Cerebellar nuclear complex (tissue), 1 donor: ENCODE measurements at places on chromosomes 1 and 21.

GRCh38 chr1:84013708-84014107 lies 14.8 kb upstream of the TTLL7 start:
- DNase-seq, result no peak

DNA sequence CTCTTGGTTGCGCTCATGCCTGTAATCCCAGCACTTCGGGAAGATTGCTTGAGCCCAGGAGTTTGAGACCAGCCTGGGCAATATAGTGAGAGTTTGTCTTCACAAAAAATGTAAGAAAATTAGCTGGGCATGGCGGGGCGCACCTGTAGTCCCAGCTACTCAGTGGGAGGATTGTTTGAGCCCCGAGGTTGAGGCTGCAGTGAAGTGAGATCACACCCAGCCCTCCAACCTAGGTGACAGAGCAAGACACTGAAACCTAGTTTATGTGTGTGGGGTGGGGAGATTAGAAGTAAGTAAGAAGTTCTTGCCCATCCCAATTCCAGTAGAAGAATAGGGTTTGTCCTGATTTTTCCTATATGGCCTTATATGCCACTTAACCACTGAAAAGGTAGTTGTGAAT lies 2.0 kb downstream of the RPL5 start:
- no peak for DNase-seq

DNA sequence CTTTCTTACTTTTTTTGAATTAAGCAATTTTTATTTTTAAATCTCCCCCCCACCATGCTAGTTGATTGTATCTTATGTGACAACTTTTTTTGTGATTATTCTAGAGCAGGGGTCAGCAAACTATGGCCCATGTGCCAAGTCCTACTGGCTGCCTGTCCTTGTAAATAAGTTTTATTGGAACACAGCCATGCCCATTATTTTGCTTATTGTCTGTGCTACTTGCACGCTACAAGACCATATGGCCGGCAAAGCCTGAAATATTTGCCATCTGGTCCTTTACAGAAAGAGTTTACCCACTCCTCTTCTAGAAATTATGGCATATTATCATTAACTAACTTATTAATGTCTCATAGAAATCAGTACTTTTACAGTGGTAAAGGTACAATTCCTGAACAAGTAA lies 51.7 kb downstream of the AK5 start:
- no peak for DNase-seq

DNA sequence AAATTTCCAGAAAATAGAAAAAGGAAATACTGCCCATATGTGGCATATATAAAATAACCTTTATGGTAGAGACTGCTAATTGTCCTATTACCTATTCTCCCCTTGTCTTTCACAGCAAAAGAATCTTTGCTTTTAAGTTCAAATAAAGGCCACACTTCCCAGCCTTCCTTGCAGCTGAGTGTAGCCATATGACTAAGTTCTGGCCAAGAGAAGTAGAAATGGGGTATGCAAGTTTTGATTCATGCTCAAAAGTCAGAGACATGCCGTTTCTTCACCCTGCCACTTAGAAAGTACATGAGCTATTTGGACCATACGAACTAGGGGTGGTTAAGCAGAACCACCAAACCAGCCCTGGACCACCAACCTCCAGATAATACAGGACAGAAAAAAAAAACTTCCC lies 18.3 kb upstream of the S100A2 start:
- no peak for DNase-seq

GRCh38 chr1:242761556-242761955 lies 237.1 kb upstream of the PLD5 start:
- no peak for DNase-seq

- no peak for DNase-seq
These were observed 22.3 kb upstream of the ABCA4 start for GRCh38 chr1:94143173-94143808.

DNA sequence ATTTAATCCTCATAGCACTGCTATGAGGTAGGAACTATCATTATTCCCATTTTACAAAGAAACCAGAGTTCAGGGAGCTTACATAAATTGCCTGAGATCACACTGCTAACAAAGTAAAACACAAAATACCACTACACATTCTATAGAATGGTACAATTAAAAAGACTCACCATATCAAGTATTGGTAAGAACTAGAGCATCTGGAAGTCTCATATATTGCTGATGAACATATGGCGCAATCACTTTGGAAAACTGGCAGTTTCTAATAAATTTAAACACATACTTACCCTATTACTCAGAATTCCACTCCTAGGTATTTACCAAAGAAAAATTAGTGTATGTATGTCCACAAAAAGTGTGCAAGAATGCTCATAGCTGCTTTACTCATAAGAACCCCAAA lies 261.5 kb downstream of the RRAGC start:
- no peak for DNase-seq

DNA sequence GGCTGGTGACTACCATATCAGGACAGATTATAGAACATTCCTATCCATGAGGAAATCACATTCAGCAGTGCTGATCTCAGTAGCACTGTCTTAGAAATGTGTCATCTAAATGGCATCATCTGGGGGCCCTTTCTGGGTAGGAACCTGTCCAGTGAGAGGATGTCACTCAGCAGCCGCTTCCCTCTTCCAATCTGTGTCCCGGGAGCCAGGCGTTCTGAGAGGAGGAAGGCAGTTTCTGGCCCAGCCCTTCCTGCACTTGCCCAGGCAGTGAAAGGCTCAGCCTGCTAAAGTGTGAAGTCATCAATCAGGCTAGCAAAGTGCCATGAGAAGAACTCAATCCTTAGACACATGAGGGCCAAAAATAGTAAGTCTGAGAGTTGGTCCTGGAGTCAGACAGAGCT lies 25.6 kb downstream of the RAB4A start:
- DNase-seq, result no peak

- peak; percentile 53 for DNase-seq
These were observed 18.3 kb upstream of the PPIE start for GRCh38 chr1:39720094-39720999.

DNA sequence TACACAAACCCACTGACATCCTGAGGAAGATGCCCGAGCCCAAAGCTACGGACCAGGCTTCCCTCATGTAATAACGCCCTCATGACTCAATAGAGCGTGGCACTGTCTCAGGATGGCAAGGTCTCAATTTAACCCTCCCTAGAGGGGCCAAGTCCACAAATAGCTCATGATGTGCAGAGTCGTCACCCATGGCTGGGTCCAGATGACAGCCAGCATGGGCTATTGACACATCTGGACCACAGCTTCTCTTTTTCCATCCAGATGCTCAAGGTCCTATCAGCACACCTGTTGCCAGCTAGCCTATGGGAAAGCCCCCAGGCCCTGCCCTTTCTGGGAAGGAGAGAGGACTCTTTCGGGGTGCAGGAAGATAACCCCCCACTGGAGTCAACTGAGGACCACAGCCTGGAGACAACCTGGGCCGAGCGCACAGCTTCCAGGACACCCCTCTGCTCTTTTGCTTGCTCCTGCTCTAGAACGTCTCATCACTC lies 2.8 kb downstream of the LAPTM5 start:
- no peak for DNase-seq

DNA sequence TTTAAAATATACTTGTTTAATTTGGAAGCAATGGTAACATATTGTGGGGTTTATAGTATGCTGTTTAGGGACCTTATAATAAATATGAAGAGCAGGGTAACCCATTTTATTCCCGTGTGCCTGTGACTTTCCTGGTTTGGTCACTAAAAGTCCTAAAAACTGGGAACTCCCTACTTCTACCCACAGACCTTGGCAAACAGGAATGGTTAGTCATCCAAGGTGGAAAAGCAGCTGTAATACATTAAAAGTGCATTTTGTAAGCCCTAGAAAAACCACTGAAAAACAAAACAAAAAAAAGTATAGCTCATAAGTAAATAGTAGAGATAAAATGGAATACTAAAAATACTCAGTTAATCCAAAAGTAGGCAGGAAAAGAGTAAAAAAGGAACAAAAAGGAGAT lies 538.9 kb downstream of the LMO4 start:
- DNase-seq, result no peak

DNA sequence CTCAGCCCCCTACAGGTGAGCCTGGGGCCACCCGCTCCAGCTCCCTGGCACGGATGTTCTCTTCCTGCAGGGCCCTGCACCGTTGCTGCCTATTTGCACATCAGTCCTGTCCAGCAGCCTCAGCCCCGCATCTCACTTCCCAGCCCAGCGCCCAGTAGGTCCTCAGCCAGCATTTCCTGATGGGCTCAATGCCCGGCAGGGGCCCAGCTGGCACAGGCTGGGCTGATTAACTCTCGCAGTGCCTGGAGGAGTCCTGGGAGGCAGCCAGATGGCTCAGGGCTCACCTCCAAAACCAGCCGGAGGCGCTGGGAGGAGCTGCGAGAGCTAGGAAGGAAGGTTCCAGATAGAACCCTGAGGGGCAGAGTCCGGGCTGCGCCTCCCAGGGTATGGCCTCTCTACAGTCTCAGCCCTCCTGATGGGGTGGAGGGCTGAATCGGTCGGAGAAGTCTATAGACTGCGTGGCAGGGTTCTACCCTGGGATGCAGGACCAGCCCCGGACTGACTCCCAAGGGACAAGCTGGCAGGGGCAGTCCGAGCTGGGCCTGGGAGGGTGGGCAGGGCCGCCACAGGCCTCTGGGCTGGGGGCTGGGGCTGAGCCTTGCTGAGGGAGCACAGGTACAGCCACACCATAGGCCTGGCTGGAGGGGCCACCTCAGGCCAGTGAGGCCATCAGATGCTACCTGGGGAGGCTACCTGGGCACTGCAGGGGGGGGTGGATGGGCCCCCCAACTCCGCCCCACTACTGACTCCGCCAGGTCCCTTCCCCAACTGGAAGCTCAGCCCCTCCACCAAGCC lies 19.2 kb upstream of the CLSTN1 start:
- no peak for DNase-seq

GRCh38 chr1:97034651-97035050 lies 313.1 kb downstream of the PTBP2 start:
- no peak for DNase-seq

GRCh38 chr1:39250460-39251240 lies 46.2 kb downstream of the MACF1 start:
- DNase-seq, result no peak
